ENCODE measurements at places on chromosomes 2 and 18.
A peak's percentile ranks its signal among the peaks of the same experiment; 100 is the strongest.

DNA sequence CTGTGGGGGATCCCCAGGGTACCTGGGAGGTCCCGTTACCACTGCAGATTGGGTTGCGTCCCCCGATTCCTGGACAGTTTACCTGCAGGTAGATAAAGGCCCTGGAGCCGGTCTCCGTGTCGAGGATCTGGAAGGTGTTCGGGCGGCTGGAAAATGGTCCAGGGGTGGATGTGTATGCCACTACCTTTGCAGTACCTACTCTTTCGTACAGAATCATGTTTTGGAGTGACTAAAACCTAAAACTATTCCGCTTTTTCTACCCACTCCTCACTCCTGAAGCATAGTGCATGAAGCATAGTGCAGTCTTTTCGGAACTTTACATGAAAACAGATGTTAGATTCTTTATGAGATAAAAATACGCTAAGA, 418 bp downstream of the WDR75 start:
- no peak for DNase-seq

GRCh38 chr18:60936101-60936500, 397.1 kb upstream of the CDH20 start:
- no peak for DNase-seq

GRCh38 chr2:169734169-169734847, 676 bp downstream of the KLHL23 start:
- peak; percentile 51 for DNase-seq

- DNase-seq = no peak
Observed at GRCh38 chr2:46337208-46337994, 40.2 kb downstream of the EPAS1 start.

- DNase-seq = no peak
Observed at GRCh38 chr2:78486565-78486964, 538.9 kb upstream of the REG3G start.

GRCh38 chr2:128495996-128496547, 177.4 kb upstream of the HS6ST1 start:
- no peak for DNase-seq

DNA sequence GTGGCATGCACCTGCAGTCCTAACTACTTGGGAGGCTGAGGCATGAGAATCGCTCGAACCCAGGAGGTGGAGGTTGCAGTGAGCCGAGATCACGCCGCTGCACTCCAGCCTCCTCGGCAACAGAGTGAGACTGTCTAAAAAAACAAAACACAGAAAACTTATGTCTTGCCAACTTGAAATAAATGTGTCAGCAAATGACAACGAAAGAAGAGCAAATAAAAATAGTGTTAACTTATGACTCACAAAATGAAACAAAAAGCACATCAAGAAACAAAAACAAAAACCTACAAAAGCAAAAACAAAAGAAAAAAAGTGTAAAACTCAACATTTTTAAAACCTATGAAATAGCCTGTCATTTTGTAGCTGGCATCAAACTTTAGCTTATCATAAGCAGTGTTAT, 65.2 kb downstream of the KCNH7 start:
- DNase-seq = no peak

DNA sequence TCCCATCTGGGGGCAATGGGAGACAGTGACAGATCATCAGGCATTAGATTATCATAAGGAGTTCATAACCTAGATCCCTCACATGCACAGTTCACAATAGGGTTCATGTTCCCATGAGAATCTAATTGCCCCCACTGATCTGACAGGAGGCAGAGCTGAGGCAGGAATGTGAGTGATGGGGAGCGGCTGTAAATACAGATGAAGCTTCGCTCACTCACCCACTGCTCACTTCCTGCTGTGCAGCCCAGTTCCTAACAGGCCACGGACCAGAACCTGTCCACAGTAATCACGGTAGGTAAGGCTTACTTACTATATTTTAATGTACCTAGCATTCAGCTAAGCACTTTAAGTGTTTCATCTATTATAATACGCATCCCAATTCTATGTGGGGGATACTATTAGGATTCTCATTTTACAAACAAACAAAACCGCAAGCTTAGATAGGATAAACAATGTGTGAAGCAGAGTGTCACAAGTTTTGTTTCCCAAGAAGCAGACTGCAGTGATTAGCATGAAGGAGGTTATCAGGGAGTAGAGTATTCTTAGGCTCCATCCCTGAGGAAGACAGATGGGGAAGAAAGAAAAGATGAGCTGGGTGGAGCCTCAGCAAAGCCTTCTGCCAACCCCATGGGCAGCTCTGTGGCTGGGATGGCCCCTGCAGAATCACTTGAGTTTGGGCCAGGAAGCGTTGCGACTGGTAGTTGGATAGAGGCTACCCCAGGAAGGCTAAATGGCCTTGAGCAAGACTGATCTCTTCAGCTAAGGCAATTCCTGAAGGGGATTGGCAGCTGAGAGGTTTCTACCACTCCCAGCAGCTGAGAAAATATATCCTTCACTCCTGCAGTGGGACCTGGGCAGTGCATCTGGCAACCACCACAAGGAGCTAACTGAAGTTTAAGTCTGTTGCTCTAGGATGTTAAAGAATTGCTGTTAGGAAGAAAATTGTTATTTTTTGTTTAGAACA, 133.1 kb downstream of the MREG start:
- DNase-seq = no peak

DNA sequence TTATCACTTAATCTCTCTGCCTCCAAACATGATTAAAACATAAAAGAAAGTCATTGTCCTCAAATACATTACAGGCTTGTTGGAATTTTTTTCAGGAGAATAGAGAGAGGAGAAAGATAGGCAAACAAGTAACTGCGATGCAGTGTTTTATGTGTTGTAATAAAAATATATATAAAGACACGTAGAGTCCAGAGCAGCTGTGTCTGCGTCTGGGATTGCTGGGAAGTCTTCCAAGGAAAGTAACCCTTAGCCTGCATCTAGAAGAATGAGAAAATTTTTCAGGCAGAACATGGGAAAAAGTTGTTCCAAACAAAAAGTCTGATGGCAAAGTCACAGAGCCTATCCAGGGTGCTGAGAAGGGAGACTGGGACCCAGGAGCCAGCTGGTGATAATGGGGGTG, 91.8 kb upstream of the ST6GAL2 start:
- DNase-seq = no peak

DNA sequence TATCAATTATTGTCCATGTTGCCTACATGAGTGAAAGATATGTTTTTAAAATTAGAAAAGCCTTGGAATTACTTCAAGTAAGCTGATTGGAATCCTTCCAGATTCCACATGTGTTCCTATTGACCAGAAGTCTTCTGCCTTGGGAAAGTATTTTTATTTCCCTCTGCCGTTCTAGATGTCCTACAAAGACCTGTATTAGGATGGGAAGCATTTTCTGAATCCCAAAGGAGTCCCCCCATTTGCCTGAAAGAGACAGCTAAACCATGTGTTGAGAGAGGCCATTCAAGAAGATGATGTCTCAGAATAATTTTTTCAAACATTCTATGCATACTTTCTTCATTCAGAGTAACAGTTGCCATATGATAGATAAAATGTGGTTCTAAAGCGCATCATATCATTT, 19.0 kb upstream of the MYO1B start:
- DNase-seq = no peak

DNA sequence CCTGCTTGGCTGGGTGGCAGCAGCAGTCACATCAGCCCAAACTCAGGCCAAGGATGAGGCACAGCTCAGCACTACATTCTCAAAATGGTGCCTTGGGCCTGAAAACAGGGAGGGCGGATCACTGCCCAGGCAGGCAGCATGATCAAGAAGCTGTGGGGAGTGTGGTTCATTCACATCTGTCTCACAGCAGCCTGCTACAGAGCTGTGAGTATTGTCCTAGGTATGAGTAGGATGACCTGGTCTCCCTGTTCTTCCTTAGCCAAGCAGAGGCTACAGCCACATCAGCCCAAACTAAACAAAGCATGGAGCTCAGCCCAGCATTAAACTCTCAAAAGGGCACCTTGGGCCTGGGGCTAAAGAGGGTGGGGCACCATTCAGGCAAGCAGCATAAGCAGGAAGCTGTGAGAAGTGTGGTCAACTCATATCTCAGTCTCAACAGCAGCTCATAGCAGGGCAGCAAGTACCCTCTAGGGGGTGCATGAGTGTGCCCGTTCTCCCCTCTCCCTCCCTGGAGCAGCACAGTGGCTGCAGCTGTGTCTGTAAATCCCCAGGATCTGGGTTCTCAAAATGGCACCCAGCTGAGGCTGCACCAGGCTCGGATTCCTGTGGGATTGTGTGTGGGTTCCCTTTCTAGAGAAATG, 139.6 kb downstream of the TRABD2A start:
- no peak for DNase-seq

DNA sequence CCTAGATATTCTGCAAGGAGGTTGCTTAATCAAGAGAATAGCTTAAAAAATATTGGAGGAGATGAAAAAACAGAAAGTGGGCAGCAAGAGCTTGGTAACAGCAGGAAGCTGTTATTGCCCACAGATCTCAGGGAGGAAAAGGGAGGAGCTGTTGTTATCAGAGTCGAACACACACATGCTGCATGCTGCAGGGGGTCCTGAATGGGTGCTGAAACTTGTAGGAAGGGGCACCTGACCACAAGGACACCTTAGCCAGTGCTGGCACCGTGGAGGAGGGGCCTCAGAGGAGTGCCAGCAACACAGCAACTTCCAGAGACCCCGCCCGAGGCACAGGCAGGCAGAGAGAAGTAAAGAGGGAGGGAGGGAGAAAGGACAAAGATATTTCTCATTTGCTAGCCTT, 332.9 kb downstream of the SOCS6 start:
- no peak for DNase-seq

- DNase-seq = no peak
Observed at GRCh38 chr18:52971097-52971496, 631.1 kb downstream of the DCC start.

GRCh38 chr18:3914833-3915610, 465.1 kb downstream of the TGIF1 start:
- DNase-seq = no peak

DNA sequence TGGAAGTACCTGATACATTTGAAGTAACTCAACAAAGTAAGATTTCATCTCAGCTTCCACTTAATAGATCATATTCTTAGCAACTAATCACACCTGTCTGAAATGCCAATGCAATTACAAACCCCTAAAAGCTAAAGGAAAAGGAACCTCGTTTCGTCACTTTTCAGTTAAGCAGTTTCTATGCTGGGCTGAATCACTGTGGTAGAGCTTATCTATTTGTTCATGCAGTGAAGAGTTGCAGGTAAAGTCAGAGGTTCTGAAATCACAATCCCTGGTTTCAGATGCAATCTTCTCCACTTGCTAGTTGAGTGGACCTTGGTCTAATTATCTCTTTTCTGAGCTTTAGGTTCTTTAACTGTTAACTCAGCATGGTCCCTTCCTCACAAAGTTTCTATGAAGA, 6.3 kb downstream of the HRH4 start:
- DNase-seq = no peak

DNA sequence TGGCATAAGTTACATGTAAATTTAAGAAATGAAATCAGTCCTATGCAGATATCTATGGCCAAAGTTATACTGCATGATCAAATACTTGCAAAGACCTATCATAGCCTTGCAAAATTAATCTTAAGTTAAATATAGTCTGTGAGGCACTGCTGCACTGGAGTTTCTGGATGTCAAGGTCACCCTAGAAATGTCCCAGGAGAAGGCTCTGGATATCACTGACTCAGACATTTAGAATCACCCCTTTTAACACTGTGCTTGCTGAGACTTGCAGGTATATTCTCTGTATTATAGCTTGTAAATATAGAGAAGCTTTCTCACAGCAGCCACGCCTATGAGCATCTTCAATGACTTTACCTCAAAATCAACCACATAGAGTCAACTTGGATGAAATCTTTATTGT, 51.5 kb downstream of the ETAA1 start:
- no peak for DNase-seq

GRCh38 chr2:29606104-29607037, 315.0 kb downstream of the ALK start:
- DNase-seq = no peak

DNA sequence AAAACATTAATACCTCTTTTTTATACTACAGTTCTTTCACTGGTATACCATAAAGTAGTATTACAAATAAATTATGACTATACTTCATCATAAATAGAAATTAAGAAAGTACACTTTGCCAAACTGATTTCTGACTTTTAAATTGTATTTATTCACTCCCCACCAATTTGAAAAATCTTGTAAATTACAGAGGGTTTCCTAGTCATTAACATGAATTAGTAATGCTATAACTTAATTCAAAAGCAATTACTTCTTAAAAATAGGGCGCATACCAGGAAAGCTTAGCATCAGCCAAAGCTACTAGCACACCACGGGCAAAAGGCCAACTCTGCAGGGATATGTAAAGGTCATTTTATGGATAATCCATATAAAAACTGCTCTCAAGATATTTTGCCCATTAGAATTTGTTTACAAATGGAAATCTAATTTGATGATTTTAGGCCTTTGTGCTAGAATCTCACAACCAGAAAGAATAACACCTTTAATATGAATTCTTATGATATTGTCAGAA, 142.3 kb downstream of the PIGN start:
- DNase-seq = no peak

- no peak for DNase-seq
Observed at GRCh38 chr18:59096098-59096789, 43.4 kb upstream of the SEC11C start.

- no peak for DNase-seq
Observed at GRCh38 chr2:28435814-28436351, 43.2 kb downstream of the FOSL2 start.

- DNase-seq = no peak
Observed at GRCh38 chr2:228798458-228799207, 472.5 kb downstream of the PID1 start.

- DNase-seq = no peak
Observed at GRCh38 chr18:13335903-13336302, 117.3 kb downstream of the LDLRAD4 start.

DNA sequence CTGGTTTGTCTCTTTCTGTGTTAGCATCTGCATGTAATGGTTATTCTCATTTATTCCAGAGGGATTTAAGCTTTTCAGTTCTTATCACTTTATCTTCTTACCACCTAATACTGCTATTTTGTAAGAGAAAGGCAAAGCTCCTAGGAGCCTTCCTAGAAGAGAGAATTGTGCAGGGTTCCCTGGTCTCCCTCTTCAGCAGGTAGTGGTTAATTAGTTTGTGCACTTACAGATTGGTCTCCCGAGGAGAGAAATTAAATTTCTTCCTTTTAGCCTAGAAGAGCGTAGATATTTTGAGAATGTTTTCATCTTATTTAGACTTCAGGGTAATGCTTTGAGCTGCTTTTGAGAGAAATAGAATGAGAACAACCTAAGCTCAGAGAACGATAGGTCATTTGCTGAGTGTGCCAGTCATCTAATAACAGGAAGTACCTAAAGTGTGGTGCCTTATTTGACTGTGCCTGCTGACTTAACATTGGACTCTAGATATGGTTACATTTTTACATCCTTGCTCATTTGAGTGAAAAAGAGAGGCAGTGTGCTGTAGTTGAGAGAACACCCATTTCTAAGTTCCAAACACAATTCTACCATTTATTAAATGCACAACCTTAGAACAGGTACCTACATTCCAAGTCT, 651.4 kb downstream of the STK39 start:
- DNase-seq = no peak

Measured in hypothalamus (tissue), 51 donors.